ENCODE measurements at places on chromosomes 7 and 10. TPM values are rescaled to one million over a fixed set of nuclear protein-coding genes. Genes with fewer than 3 reads are reported as not detected.

GRCh38 chr7:19439517-19439916 lies 269.3 kb downstream of the POLR1F start:
- DNase-seq: no peak

GRCh38 chr7:100493476-100494264 lies 9.9 kb downstream of the NYAP1 start:
- DNase-seq: no peak

GRCh38 chr10:131727560-131727959 lies 173.2 kb upstream of the PPP2R2D start:
- no peak for DNase-seq

DNA sequence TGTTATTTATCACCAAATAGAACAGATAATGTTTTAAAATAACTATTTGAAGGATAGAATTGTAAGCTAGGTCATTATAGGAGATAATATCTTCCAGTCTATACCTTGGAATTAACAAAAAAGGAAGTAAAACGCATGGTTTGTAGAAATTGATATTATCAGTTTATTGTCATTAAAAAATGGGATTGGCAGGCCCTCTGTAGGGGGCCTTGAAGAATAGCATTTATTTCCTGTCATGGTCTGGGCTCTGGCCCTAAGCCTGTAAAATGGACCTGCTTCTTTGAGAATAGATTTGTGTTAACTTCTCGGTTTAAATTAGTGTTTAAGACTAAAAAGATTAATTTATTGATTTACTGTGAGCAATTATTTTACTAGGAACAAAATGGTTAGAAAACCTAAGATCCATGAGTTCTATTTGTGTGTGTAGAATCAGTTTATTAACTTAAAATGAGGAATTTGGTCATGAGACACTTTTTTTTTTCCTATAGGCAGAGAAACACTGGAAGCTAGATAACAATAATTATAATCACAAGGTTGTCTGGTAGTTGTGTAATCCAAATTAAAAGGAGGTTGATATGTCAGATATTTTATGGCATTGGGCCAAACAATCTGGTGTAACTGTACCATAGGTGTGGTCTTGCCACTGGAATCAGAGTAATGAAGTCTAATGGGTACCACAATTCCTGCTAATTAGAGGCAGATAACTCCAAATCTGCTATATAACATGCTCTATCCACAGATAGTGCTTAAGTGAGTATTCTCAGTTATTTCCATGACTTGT lies 197.4 kb upstream of the FOXP2 start:
- DNase-seq: peak; percentile 3

GRCh38 chr7:55573234-55573900 lies 1.1 kb upstream of the VOPP1 start:
- peak; percentile 35 for DNase-seq

- DNase-seq: peak; percentile 3
These were observed 109.0 kb downstream of the PHF14 start for GRCh38 chr7:11082552-11083213.

GRCh38 chr10:106582291-106582690 lies 582.2 kb downstream of the SORCS1 start:
- peak; percentile 81 for DNase-seq

- DNase-seq: peak; percentile 32
These were observed 53.4 kb downstream of the CFAP46 start for GRCh38 chr10:132888898-132889490.

DNA sequence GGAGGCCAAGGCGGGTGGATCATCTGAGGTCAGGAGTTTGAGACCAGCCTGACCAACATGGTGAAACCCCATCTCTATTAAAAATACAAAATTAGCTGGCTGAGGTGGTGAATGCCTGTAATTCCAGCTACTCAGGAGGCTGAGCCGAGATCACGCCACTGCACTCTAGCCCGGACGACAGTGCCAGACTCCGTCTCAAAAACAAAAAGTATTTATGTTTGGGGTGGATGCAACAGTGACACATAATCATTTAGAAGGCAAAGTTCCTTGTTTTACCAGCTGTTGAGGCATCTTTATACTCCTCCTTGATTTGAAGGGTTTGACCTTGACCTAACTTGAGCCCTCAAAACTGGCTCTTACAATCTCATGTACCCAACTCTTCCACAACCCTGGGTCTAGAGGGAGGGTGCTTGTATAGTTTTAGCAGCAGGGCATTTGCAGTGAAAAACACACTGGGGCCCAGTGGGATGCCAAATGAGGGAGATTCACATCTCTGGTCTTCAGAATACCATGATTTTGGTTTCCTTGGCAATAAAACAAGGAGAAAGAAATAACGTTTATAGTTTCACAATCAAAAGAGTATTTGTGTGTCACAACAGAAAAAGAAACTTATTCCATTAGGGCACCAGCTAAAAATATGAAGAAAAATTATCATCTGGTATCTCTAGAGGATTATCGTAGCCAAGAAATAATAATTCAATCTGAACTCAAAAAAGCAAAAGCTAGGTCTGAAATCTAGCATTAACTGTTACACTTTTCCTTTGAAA lies 14.2 kb upstream of the TMEM254 start:
- no peak for DNase-seq

- DNase-seq: no peak
These were observed 57.6 kb downstream of the MALSU1 start for GRCh38 chr7:23356726-23357125.

- no peak for DNase-seq
These were observed 92.1 kb upstream of the RSU1 start for GRCh38 chr10:16909271-16909767.

DNA sequence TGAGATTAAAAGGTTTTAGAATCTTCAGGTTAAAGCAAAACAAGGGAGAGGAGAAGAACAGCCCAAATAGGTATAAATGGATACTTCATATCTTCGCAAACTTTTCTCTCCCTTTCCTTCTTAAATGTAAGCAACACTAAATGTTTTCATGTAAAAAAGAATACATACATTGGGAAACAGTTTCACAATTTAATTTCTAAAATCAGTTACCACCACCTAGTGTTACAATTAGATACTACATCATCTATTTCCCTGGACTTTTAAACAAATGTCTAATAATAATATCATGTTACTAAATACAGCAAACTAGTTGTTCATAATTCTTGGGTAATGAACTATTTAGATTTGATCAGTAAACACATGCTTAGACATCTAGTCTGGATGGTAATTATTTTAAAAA lies 35.8 kb downstream of the MINDY3 start:
- DNase-seq: peak; percentile 3

GRCh38 chr10:43355749-43356371 lies 15.6 kb upstream of the FXYD4 start:
- peak; percentile 33 for DNase-seq

DNA sequence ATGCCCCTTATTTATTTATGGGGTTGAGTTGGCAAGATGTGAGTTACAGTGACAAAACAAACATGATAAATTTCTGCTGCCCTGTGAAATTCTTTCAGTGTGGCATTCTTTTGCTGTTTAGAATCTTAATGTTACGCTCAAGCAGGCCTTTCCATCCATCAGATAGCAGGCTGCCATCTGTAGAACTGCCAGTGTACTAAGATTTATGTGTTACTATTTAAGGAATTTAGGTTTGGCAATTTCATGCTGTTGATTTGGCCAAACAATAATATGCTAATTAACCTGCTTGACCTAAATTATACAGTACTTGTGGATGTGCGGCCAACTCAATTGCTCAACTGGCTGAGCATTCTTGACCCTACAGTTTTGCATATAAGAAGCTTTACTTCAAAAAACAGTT lies 477.7 kb upstream of the TPK1 start:
- DNase-seq: no peak

- DNase-seq: peak; percentile 80
These were observed 38.6 kb upstream of the TRIM8 start for GRCh38 chr10:102605712-102606111.

- DNase-seq: no peak
These were observed 5.6 kb upstream of the IFIT2 start for GRCh38 chr10:89296220-89296648.

ADAMTS14 gene
- not detected for total RNA-seq

SHTN1 gene
- 3.9 TPM for total RNA-seq

ITGB8 gene
- total RNA-seq: 1.2 TPM

Measured in HT1080 (cell line).